ENCODE measurements at places on chromosomes 2 and 18. TPM values are rescaled to one million over a fixed set of nuclear protein-coding genes. Genes with fewer than 3 reads are reported as not detected.

Gene CCDC150
- 30.2 TPM for total RNA-seq

Gene SERPINB3
- total RNA-seq = not detected

DNA sequence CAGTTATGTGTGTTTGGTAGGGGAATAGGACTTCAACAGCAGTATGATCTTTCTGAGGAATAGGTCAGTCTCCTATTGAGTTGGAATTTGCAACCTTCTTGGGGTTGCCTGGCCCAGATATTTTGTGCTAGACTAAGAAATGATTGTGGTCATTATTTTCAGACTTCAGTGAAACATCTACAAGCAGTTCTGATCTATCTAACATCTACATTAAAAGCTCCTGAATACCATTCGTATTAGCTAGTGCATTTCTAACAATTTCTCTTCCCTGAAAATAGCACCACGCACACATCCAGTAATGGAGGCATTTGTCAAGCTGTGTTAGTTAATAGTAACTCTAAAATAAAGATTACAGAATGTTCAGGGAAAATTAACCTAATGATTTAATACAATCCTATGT, 179.3 kb downstream of the FIGN start:
- no peak for DNase-seq

DNA sequence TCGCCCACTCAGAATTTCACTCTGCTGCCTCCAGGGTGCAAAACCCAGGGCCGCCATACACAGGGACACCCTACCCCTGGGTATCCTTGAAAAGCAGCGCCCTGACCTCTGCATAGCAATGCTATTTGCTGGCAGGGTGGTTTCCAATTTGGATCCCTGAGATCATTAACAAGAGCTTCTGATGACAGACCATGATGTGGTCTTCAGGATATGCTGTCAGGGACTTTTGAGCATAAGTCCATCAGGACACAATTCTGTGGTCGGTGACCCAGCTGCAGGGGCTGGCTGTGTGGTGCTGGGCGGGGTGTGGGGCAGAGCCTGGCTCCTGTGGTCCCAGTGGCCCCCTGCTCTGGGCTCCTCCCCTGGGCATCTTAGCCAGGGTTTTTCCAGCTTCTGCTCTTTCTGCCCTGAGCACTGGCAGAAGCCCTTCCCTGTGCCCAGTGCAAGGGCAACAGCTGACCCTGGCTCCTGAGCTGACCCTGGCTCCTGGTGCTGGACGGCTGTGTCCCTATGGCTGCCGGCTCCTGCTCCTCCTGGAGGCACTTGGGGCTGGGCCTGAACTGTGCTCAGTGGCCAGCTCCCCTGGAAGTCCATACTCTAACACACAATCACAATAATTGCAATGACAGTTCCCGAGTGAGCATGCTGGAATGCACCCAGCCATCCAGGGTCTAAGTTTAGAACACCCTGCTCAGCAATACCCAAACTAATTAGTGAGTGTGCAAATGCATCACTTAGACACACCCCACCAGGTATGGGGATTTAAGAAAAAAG, 271.5 kb downstream of the HDAC4 start:
- DNase-seq = no peak

DNA sequence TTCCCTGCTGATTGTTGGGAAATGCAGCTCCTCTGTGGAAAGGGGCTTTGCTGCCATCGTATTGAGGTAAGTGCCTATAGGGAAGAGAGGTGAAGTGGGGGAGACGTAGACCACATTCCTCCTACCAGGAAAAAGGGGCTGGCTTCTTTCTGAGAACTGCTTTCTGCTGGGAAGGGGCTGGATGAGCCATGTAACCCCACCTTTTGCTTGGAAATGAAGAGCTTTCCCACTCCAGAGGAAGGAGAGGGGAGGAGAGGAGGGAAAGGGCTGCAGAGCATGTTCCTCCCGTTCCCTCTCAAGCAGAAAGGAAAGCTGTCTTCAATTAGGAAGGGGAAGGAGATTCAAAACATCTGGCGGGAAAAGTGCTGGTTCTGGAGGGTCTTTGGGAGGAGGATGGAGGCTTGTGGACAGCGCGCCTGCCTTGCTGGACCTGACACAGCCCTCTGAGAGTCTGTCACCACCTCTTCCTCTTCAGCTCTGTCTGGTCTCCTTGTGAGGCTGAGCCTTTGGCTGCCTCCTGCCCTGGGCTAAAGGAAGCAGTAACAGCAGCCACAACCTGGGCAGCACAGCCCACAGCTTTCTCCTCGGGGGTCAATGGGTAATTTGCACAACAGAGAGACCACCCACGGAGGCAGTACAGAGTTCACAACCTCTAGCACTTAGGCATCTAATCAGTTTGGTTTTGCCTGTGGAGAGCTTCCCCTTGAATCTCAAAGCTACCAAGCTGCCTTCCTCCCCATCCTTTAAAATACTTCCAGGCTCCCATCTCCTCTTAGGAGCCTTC, 410.0 kb upstream of the TNP1 start:
- DNase-seq = peak; percentile 95

DNA sequence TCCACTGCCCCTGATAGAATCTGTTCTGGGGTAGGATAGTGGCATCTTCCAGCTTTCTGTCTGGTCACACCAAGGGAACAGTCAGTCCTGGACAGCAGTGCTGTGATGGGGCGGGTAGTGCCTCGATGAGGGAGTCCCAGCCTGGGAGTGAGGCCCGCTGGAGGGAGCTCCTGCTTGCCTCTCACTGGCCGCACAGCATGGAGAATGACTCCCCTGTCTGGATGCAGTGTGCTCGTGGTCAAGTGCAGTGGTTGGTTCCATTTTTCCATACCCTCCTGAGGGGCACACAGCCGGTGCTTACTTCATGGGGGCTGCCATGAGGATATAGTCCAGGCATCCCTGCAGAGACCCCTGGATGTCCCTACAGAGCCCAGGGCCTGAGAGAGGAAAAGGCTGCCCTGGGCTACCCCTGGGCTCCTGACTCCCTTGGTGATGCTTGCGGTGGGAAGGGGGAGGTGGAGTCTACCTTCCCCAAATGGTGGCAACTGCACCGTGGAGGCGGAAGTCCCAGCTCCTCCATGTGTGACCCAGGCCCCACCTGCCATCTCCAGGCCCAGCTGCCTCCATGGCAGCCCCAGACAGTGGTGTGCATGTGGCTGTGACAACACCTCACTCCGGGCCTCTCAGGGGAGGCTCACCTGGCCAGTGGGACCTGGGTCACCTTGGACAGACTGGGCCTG, 212.5 kb downstream of the GLI2 start:
- no peak for DNase-seq
